Keratinocyte (primary cell): ENCODE measurements at places on chromosomes 5 and 9. TPM values are rescaled to one million over a fixed set of nuclear protein-coding genes. Genes with fewer than 3 reads are reported as not detected.

NEUROG1 gene
- polyA plus RNA-seq, result not detected in 3 replicates

PCDHA6 gene
- 0.03 to 0.14 TPM (median 0.04 TPM) in 3 replicates for polyA plus RNA-seq

ADAMTS6 gene
- 6.7 to 14.7 TPM (median 10.9 TPM) in 3 replicates for polyA plus RNA-seq

MOB3B gene
- polyA plus RNA-seq, result 32.6 to 40.8 TPM (median 35.3 TPM) in 3 replicates

GABRA1 gene
- not detected in 3 replicates for polyA plus RNA-seq

GDA gene
- 0.29 to 0.75 TPM (median 0.75 TPM) in 3 replicates for polyA plus RNA-seq

NUTM2G gene
- not detected in 3 replicates for polyA plus RNA-seq

EMB gene
- 41.6 to 68.8 TPM (median 45.6 TPM) in 3 replicates for polyA plus RNA-seq

GABBR2 gene
- polyA plus RNA-seq, result 0.01 TPM in 1 of 3 replicates, not detected in the others

IFNA2 gene
- polyA plus RNA-seq, result not detected in 3 replicates

ZNF474 gene
- 0.05 to 0.08 TPM in 2 of 3 replicates, not detected in the other for polyA plus RNA-seq

SPAAR gene
- not detected in 3 replicates for polyA plus RNA-seq

MYORG gene
- polyA plus RNA-seq, result 3.1 to 4.6 TPM (median 3.7 TPM) in 3 replicates

LHFPL2 gene
- 9.6 to 12.3 TPM (median 11.4 TPM) in 3 replicates for polyA plus RNA-seq

PCDHB5 gene
- polyA plus RNA-seq, result 0.07 to 0.10 TPM (median 0.09 TPM) in 3 replicates

GDF9 gene
- polyA plus RNA-seq, result 0.11 to 0.54 TPM (median 0.21 TPM) in 3 replicates

CDO1 gene
- polyA plus RNA-seq, result not detected in 3 replicates

LCN9 gene
- not detected in 3 replicates for polyA plus RNA-seq

GRCh38 chr5:13558408-13558807, 386.1 kb downstream of the DNAH5 start:
- no peak for DNase-seq

DNA sequence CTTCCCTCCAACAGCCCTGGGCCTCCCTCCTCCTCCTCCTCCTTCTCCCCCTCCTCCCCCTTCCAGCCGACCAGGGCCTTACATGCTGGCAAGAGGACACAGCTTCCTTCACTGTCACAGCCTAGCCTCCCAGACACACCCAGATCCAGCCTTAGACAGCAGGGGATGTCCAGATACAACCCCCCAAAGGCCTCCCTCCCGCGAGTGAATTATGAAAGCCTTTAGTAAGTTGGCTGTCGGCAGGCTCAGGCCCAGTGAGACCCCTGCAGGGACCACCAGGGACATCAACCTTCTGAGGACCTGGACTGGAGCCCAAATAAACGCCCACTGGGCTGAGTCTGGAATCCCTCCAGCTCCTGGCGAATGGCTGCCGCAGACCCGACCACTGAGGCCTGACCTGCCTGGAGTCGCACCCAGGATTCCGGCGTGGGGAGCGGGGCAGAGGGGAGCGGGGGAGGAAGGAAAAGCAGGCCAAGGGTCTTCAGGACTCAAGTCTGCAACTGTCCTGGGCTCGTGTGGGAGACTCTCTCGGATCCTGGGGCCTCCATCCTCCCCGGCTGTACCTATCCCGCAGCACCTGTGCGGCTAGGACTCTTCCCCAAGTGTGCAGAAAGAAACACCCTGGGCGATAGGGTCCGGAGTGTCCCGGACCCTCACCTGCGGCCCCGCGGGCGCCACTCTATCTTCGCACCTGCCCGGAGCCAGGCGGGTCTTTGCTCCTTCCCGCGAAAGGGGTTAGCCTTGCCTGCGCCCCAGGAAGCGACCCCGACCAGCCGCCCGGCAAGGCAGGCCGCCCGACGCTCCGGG, 705 bp downstream of the SEPTIN8 start:
- DNase-seq, result no peak

GRCh38 chr5:138503487-138504270, 38.4 kb downstream of the EGR1 start:
- no peak for DNase-seq

GRCh38 chr5:158933494-158934318, 166.0 kb downstream of the EBF1 start:
- no peak for DNase-seq

- DNase-seq, result no peak
These were observed 82.3 kb downstream of the DAPK1 start for GRCh38 chr9:87579781-87580541.

DNA sequence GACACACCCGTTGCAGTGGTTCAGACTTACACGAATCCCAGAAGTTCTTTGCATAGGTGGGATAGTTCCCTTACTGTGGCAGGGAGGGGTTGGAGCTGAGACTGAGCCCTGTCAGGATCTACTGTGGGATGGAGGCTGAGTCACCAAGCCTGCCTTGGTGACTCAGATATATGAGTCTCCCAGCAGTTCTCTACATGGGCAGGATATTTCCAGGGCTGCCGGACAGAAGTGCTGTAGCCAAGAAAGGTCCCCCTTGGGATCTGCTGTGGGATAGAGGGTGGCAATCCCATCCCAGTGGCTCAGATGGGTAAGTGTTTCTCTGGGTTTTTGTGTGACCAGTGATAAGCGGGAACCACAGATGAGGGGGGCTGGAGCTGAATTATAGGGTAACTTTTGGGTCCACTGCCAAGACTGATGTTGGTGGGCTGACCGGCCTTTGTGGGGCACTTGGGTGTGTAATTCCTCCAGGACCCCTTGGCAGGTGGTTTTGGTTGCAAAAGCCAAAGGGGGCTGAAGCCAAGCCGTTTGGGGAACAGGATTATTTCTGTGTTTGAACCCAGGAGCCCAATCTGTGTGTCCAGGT, 18.7 kb downstream of the XRCC4 start:
- DNase-seq, result peak; percentile 42

- no peak for DNase-seq
These were observed 343.6 kb downstream of the LRRC70 start for GRCh38 chr5:62922191-62922590.

DNA sequence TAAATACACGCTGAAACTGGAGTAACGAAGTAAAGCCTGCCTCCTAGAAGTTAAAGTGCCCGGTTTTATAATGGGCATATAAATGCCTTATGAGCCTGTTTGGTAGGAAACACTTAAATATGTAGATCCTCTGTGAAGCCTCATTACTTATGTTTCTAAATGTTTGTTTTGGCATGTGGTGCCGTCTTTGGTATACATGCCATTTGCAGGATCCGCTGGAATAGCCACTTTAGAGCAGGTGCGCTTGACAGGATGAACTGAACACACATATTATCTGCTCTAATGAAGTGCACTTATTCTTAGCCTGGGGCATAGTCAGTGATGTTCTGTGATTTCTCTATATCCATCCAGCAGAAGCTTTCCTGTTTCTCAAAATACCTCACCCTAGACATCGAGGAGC, 778.1 kb upstream of the WWC1 start:
- no peak for DNase-seq

- DNase-seq, result peak; percentile 49
These were observed 3.8 kb downstream of the IER5L start for GRCh38 chr9:129174102-129174723.

GRCh38 chr5:137699336-137700281, 36.3 kb downstream of the KLHL3 start:
- DNase-seq, result no peak

DNA sequence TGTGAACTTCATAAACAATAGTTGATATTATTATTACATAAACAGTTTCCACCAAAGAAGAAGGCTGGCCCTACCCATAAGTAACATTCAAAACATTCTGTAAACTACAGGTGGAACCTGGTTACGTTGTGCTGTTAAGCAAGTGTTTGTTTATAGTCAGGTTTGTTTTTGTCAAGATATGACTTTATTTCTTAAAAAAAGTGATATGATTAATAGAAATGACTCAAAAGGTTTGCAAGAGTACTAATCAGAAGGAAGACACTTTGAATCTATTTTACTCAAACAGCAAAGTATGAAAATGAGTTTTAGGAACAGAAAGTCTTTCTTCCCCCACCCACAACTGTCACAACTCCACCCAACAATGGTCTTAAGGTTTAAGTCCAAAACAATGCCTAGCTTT, 220.8 kb downstream of the PLK2 start:
- no peak for DNase-seq

DNA sequence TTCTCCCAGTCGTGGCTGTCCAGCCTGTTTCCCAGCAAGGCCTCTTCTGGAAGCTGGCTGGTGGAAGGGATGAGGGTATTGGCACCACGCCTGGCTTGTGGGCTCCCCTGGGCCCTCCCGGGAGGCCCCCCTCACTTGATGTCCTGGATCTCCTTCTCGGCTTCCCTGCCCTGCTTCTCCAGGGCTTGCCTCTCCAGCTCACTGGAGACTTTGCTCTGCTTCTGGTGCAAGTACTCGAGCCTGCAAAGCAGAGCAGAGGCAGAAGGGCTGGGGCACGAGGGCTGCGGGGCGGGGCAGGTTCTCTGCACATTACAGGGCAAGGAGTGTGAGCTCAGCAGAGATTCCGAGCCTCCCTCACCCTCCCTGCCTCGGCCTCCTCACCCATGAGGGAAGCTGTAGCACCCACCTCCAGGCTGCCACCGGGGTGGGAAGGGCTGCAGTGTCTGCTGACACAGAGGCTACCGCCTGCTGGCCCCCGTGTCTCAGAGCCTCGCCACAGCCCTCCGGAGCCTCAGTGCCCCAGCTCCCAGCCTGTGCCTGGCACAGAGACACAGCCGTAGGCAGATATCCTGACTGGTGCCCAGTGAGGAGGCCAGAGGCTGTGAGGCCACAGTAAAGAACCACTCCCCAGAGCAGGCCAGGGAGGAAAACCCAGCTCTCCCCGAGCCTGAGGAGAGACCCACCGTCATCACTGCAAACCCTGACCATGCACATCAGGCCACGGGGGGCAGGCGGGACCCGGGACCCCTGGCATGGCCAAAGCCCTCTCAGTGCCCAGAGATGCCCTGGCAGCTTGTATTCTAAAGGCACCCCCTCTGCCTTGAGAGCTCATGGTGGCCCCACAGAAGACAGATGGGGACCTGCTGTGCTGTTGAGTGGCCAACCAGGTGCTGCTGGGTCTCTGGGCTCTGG, 7.2 kb downstream of the SNAPC4 start:
- no peak for DNase-seq

DNA sequence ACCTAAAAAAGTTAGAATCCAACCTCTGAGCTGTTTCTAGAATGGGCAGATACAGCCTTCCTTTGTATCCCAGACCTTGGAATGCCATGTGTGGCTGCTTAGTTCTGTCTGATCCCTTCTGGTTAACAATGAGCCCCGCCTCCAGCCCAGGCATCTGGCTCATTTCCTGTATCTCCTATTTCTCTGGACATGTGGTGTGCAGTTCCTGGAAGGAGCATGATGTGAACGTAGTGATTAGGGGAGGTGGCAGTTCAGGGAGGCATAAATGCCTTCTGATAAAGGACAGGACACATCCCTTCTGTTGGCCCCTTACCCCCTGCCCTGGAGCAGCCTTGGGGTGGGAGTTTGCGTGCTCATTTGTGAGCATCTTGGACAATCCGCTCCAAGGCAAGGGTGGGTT, 243.0 kb downstream of the ZSWIM6 start:
- DNase-seq, result peak; percentile 13

DNA sequence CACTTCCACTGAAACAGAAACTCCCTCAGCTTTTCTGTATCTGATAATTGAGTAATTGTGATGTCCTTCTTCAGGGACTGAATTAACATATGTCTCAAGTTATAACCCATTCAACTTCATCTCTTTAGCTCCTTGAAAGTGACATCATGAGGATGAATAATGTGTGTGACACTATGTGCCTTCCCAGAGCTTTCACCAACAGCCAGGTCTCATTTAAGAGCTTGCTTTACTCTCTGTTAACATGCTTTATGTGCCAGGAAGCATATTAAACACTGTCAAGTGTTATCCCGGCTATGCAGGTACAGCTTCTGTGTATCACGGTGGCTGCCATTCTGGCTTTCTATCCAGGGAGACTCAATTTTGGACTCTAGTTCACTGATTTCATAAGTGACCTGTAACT, 799.9 kb downstream of the CDH12 start:
- no peak for DNase-seq

- no peak for DNase-seq
These were observed 8.3 kb downstream of the ATOX1 start for GRCh38 chr5:151750121-151750520.

DNA sequence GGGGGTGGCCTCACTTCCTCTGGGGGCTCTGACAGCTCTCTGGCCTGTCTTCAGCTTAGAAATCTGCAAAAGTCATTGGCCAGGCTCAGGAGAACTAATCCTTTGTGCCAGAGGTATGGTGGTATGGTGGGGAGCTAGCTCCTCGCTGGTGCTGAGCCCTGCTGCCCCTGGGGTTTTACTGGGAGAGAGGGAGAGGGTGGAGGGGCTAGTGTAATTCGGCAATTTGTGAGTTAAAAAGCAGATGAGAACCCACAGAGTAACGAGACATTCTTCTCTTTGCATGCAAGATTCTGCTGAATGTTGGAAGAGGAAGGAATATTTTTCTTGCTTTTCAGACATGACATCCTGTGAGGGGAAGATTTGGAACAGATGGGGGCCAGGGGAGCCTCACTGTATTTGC, 65.5 kb upstream of the SPRY4 start:
- DNase-seq, result no peak

GRCh38 chr5:155046591-155046990, 33.0 kb downstream of the KIF4B start:
- no peak for DNase-seq

DNA sequence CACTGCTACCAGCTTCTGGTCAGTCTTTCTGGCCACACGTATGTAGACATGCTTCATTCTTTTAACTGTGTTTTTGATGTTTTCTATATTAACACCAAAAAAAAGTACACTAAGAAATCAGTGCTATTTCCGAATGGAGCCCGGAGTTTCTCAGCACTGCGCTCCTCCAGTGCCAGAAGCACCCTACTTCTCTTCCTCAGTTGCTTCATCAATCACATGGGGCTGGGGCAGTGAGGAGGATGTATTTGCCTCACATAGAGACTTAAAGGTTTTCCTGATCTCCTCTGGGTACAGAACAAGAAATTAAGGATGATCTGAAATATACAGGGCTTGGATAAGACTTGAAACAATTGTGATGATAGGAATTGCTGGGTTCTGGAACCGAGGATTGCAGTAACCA, 148.0 kb downstream of the ERCC6L2 start:
- DNase-seq, result no peak

DNA sequence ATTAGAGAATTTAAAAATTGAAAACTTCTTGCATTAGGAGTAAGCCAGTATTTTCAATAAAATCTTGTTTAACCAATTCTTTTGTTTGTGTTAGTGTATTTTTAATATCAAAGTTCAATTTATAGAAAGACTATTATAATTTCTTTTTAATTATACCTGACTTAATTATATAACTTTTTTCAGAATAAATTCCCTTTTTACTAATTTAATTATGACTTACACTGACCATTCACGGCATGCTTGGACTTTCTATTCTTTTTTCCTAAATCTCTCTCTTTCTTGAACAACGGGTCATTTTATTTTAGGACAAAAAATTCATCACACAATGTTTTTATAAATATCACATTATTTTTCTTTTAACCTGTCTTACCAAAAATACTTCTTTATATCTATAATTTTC, 555.3 kb upstream of the PTGER4 start:
- no peak for DNase-seq

GRCh38 chr9:134631881-134632280, 9.7 kb upstream of the COL5A1 start:
- DNase-seq, result no peak

- no peak for DNase-seq
These were observed 2280.7 kb downstream of the MAT2B start for GRCh38 chr5:165786073-165786472.

- no peak for DNase-seq
These were observed 23.0 kb downstream of the GLIS3 start for GRCh38 chr9:4276856-4277255.

- no peak for DNase-seq
These were observed 27.0 kb downstream of the TRIM14 start for GRCh38 chr9:98091735-98092612.

GRCh38 chr5:14405706-14406553, 175.7 kb upstream of the OTULINL start:
- no peak for DNase-seq

GRCh38 chr9:19533373-19533772, 124.6 kb downstream of the ACER2 start:
- no peak for DNase-seq

- no peak for DNase-seq
These were observed 4.5 kb downstream of the PRELID2 start for GRCh38 chr5:145830594-145830993.

GRCh38 chr9:109277451-109277850, 43.4 kb downstream of the EPB41L4B start:
- no peak for DNase-seq
